ENCODE measurements at places on chromosomes 5 and 9.

GRCh38 chr5:76583163-76584047, 39.8 kb downstream of the F2RL2 start:
- no peak for DNase-seq

- no peak for DNase-seq
Measured at GRCh38 chr9:6426117-6426516, 13.1 kb downstream of the UHRF2 start.

GRCh38 chr9:110270211-110270995, 14.1 kb upstream of the TXN start:
- no peak for DNase-seq

DNA sequence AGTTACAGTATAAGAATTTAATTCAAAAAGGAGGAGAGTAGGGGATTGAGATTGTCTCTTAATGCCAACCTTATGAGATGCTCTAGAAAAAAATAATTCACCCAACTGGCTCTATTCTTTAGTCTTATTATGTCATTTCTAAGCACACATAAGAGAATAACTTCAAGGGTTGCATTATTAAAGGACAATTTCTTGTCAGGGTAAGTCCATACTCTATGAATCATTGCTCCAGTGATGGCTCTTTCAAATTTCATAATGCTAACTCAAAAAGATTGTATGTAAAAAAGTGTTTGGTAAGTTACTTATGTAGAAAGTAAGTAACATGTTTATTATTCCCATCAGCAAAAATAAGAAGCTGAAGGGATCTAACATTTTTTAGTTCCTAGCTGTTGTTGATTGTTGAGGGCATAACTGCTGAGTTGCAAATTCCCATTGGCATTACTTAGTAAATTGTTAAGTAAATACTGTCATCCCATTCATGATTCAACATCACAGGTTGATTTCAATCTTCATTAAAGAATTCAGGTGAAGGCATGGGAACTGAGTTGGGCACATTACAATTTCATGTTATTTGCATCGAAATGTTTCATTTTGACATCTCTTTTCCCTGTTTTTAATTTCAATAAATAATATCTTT, 28.6 kb downstream of the ALDH1A1 start:
- DNase-seq: no peak

DNA sequence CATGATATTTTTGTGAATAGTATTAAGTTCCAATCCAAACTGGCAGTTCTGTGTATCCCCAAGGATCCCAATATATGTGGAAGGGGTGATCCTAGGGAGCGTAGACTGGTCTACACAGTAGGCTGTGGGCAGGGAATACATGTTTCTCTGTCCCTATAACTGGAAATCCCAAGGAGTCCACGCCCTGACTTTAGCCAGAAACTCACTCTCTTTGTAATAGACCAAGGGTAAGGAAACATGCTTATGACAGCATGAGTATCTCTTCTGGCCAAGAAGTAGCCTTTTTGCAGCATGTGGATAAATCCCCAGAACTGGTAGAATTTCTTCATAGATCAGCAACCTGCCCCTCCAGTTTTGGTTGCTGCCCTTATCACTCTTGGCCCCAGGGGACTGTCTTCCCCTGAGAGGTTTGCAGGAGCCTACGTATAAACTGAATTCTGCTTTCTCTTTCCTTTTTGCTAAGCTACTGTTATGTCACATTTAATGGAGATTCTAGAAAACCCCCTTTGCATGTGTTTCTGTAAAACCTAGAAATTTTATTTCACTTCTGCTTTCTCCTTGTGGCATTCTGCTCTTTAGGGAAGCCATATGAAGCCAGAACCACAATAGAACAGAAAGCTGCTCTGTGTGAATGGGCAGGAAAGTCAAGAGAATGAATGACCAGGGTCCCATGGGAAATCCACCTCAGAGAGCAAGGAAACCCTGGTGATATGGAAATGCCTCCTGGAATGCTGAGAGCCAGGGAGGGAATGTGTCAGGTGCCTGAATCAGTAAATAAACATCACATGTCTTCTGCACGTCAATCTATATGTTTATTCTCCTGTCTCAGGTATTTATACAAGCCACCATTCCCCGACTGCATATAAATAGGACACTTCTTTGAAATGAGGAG, 3.5 kb downstream of the IFNA2 start:
- DNase-seq: no peak

- DNase-seq: no peak
Measured at GRCh38 chr9:34097865-34098264, 28.6 kb downstream of the DCAF12 start.

DNA sequence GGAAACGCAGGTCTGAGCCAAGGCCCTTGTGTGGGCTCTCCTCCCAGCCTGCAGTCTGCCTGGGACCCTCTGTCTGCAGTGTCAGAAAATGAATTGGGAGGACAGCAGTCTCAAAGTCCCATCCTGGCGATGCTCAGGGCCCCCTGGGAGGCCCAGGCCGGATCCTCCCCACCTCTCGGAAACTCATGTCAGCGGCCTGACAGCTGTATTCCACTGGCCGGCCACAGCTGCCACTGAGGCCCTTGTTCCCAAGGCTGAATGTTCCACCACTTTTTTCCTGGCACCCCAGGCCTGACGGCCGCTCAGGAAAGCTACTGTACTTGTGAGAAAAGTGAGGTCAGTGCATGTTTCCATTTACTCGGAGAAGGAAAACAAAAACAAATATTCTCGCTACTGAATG, 180.0 kb downstream of the FGF18 start:
- no peak for DNase-seq

GRCh38 chr9:2354216-2354615, 267.4 kb upstream of the VLDLR start:
- DNase-seq: no peak

DNA sequence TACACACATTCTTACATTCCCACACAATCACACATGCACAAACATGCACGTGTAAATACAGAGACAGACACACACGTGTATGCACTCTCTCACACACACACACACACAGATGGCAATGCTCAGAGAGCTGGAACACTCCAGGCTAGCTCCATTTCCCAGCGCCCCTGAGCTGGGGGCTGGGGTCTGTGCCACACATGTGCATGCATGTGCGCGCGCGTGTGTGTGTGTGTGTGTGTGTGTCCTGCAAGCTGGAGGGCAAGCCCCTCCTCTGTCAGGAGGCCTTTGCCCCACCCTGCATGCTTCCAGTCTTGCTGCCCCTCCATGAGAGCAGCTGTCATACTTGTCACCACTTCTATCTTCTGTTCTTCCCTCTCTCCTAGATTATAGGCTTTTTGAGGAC, 16.6 kb upstream of the S1PR3 start:
- DNase-seq: no peak

- DNase-seq: no peak
Measured at GRCh38 chr5:67395790-67396418, 199.3 kb upstream of the CD180 start.

GRCh38 chr5:5781335-5781734, 358.9 kb downstream of the ICE1 start:
- no peak for DNase-seq

Data from T-helper 2 cell treated with Interferon-gamma antibody and Interleukin-4, amounts not matched to agents 5 μg/mL and 100 μg/mL, for 36 hours (primary cell).